ENCODE measurements at places on chromosomes 6 and 20.
A peak's percentile ranks its signal among the peaks of the same experiment; 100 is the strongest.

DNA sequence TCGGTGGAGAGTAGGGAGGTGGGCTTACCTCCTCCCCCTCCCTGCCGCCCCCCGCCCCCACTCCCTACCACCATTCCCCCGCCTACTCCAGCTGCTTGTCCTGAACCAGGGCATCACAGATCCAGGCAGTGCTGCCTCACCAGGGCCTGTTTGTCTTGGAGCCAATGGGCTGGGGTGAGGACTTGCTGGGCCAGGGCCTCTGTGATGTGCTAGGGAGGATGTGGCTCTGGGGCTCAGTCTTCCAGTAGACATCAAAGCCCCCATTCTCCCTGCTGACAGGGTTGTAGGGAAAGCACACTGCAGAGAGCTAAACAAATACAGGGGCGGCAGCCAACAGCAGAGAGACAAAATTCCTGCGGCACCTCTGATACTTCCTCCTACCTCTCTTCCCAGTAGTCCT lies 48.2 kb upstream of the NXT1 start:
- no peak for DNase-seq

DNA sequence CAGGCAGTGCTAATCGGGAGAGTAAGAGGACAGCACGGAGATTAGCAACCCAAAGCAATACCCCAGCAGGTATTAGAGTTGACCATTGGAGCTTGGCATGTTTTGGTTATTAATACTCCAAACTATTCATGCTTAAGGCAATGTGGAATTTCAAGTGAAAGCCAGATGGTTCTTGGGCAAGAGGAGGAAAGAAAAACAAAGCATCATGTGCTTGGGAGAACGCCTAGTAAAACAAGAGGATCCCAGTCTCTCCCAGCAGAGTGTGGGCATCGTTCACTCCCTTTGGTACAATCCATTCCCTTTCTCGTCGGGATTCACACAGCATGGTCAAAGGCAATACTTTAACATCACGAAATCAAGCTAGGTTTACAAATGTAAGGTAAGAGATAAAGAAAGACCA lies 349.8 kb downstream of the PRKN start:
- no peak for DNase-seq

GRCh38 chr6:138920906-138921305 lies 67.1 kb downstream of the REPS1 start:
- DNase-seq, result no peak

DNA sequence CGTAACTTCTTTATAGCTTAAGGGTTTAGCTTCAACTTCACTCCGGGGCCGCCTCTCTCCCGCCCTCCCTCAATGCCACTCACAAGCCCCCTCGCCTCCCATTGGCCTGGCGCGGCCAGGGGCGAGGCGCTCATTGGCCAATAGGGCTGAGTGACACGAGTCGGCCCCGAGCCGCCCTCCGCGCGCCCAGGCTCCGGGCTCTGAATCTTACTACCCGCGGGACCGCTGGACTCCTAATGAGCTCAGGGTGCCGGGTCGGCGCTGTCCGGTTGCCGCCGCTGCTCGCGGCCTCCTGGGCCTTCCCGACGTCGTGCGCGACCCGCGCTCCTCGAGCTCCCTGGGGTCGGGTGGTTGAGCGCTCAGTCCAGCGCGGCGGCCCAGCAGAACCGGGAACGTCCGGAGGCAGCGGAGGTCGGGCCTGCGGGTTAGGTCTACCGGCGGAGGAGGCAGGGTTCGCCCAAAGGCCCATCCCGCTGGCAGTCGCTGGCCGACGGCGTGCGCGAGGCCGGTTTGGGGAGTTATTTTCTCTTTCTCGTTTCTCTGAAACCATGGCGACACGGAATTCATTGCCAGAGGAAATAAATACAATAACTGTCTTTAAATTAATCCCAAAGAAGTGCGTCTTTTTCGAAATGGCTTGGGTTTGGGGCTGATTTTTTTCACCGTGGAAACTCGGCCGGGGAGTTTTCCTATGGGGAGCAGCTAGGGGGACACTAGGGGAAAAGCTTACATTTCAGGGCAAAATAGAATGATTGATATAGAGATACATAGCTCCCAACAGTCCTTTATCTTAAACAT lies at the start of gene SIM1:
TSS of gene SIM1 (minus strand) at position 19 of the 798 bp plus-strand sequence. CDS start 1,453 bp downstream, outside the sequence.
- no peak for DNase-seq

GRCh38 chr6:157249826-157250225 lies 73.5 kb downstream of the TMEM242 start:
- DNase-seq, result no peak

DNA sequence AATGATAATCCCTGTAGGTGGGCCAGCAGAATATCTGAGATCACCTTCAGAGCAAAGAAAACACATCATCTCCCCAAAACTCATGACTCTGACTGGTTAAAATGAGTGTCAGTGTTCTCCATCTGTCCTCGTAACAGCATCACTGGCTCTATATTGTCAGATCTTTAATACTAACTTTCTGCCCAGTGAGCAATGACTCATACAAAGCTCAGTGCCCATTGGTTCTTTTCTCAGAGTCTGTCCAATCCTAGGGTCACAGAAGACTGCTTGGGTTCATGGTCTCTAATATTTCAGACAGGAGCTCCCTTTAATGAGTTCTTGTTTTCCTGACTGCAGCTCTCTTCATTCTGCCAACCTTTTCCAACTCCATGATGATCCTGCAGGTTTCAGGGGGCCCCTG lies 36.4 kb downstream of the HLA-DPB1 start:
- no peak for DNase-seq

GRCh38 chr6:11228935-11229654 lies 3.4 kb downstream of the NEDD9 start:
- no peak for DNase-seq

DNA sequence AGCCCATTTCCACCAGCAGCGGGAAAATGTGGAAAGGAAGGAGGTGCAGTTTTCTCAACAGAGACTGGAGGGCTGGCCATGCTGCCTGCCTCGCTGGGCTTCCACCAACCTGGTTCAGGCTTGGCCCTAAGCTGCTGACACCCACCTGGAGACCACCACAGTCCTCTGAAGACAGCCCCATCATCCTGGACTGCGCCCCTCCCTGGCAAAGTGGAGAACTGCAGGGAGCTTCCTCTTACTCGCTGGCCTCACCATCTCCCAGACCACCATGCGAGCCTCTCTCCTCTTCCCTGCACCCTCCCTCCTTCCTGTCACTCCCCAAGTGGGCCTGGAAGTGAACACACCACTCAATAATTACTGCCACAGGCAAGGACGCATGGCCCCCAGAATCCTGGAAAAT lies 71.5 kb downstream of the PSMG4 start:
- no peak for DNase-seq

GRCh38 chr6:161308075-161308655 lies 34.3 kb upstream of the AGPAT4 start:
- DNase-seq, result no peak

- no peak for DNase-seq
Measured at GRCh38 chr20:53611449-53611894, 17.8 kb upstream of the ZNF217 start.

GRCh38 chr6:166257911-166258318 lies 50.3 kb downstream of the PRR18 start:
- peak; percentile 38 for DNase-seq

GRCh38 chr6:27871924-27872638 lies 40.1 kb downstream of the OR2B2 start:
- DNase-seq, result no peak

- DNase-seq, result no peak
Measured at GRCh38 chr6:33147807-33148666, 44.2 kb downstream of the COL11A2 start.

- no peak for DNase-seq
Measured at GRCh38 chr6:153096792-153097191, 34.3 kb downstream of the RGS17 start.

GRCh38 chr20:22617160-22617559 lies 32.8 kb upstream of the FOXA2 start:
- no peak for DNase-seq

- DNase-seq, result no peak
Measured at GRCh38 chr6:159116343-159116742, 52.9 kb upstream of the FNDC1 start.

GRCh38 chr6:52675372-52675771 lies 4.5 kb downstream of the TMEM14A start:
- DNase-seq, result no peak

DNA sequence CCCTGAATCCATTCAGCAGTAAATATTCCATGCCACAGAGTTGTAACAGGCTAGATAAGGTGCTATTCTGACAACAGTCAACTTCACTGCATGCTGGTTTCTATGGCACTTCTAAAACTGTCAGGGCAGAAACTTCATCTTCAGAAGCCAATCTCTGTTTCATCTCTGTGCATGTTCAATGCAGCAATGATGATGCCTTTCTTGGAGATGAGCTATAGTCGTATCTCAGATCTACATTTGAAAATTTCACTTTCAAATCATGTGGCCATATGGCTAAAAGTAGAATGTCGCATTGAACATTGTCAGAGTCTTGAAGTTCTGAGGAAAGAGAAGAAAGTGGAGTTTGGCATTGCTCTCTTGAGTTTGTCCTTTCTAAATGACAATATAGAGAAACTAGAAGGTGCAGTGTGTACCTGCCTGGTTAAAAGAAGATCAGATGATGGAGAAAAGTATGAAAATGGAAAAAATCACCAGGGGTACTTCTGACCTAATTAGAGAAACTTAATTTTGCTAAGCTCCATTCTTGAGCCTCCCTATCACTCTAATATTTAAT lies 49.0 kb upstream of the VSTM2L start:
- DNase-seq, result no peak

DNA sequence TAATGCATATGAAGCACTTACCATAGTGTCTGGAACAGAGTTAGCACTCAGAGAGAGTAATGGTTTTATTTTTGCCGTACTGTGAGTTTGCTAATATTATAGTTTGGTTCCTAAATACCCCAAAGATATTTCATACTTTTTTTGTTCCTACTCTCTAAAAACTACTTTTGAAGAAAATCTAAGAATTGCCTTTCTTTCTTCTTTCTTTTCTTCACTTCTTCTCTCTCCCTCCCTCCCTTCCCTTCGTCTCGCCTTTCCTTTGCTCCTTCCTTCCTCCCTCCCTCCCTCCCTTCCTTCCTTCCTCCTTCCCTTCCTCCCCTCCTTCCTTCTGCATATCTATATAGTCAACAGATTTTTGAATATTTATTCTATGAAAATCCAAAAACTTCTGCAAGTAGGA lies 351.7 kb upstream of the RSPO3 start:
- DNase-seq, result no peak

DNA sequence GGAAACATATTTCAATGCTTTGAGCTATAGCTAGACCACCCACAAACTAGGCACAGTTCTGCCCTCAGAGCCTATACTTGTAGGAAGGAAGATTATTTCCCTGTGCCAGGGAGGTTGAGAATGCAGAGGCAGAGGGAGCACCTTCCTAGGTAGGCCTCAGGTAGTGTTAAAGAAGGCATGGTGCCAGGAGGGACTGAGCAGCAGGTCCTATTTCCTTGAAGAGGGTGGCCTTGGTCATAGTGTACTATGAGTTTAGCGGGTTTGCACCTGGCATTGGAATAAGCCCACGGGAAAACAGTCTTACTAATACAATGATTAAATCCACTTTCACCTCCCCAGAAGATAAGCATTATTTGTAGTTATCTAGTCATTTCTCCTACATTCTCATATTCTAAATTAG lies 375.4 kb downstream of the CDKAL1 start:
- no peak for DNase-seq

DNA sequence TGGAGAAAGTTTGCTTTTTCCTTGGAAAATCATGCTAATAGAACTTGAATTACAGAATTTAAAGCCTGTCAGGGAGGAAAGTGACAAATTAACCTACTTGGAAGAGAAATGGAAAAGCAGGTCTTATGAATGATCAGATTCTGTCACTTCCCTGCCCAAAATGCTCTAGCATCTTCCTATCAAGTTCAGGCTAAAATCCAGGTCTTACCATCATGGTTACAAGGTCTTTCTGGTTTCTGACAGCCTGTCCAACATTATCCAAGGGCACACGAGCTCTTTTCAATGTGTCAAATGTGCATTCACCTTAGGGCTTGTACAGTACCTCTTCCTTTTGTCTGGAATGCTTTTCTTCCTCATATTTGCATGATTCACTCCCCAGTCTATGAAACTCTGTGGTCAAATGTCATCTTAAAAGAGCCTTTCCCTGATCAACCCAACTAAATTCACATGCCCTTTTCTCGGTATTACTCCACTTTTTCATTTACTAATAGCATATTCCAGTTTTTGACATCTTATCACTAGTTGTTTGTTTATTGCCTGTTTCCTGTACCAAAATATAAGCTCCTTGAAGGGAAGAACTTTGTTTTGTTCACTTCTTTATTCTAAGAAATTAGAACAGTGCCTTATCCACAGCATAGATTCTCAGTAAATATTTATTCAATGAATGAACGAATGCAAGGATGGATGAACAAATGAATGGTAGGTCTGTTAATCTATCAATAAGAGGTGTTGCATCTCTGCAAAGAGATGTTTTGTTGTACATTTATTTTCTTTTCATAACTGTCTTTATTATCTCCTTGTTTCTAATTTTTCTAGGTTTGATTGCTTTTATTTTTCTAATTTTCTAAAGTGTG lies 139.5 kb downstream of the BCAS1 start:
- no peak for DNase-seq

GRCh38 chr20:43187476-43188233 lies 2.1 kb downstream of the PTPRT start:
- peak; percentile 47 for DNase-seq

- DNase-seq, result no peak
Measured at GRCh38 chr6:37679539-37680476, 17.9 kb downstream of the MDGA1 start.

GRCh38 chr6:124943658-124944057 lies 18.6 kb upstream of the RNF217 start:
- DNase-seq, result no peak

GRCh38 chr20:49570828-49571552 lies 3.1 kb upstream of the PTGIS start:
- no peak for DNase-seq

DNA sequence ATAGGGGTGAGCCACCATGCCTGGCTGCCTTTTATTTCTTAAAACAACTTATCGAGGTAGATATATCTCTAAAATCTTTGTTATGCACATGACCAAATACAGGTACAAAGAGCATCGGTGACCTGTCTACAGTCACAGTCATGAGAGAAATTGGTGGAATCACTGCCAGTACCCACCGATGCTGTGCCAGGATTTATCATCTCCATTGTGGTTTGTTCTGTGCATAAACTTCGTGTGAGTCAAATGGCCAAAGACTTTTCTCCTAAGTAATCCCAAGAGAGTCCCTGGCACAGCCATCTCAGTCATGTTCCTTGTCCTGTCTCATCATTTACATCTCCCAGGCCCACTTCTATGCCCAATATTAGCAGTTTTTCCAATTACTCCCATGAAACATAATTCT lies 9.0 kb downstream of the GSTA3 start:
- DNase-seq, result no peak

DNA sequence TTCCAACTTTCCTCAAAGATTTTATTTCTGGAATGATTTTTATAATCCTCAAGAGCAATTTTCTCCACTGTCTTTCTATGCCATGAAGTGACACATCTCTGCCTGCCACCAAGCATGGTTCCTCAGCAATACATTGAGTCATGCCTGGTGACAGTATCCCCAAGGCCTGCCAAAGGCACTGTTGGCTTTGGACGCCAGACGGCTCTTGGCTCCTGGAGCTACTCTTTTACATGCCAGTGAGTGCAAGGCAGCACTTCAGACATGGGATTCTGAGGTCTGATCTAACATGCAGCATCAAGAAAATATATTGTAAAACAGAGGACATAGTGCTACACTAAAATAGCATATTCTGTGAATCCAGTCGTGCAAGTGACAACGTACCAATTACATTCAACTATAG lies 20.1 kb upstream of the PLEKHG1 start:
- DNase-seq, result no peak

- DNase-seq, result no peak
Measured at GRCh38 chr20:19765913-19766312, 7.9 kb downstream of the RIN2 start.
